ENCODE measurements at places on chromosomes 1 and 21.

GRCh38 chr1:151547119-151547899, 7.2 kb downstream of the TUFT1 start:
- no peak for DNase-seq

DNA sequence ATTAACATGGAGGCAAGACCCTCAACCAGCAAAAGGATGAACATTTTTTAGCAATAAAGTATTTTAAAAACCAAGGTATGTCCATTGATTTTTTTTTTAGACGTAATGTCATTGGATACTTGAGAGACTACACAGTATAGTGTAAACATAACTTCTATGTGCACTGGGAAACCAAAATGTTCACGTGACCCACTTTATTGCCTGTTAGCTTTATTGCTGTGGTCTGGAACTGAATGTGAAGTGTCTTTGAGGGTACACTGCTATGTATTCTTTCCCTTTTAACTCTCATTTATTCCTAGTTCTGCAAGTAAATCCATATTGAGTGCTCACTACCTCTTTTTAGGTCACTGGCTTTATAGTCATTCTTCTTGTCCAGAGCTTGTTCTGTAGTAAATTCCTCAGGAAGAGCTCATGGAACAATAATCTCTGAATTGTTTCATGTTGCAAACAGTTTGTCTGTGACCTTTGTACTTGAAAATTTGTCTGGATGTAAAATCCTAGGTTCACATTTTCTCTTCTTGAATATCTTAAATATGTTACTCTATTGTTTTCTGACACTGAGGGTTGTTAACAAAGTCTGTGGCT, 20.6 kb downstream of the ABCD3 start:
- DNase-seq: no peak

- no peak for DNase-seq
Measured at GRCh38 chr1:55463814-55464475, 248.8 kb upstream of the USP24 start.

DNA sequence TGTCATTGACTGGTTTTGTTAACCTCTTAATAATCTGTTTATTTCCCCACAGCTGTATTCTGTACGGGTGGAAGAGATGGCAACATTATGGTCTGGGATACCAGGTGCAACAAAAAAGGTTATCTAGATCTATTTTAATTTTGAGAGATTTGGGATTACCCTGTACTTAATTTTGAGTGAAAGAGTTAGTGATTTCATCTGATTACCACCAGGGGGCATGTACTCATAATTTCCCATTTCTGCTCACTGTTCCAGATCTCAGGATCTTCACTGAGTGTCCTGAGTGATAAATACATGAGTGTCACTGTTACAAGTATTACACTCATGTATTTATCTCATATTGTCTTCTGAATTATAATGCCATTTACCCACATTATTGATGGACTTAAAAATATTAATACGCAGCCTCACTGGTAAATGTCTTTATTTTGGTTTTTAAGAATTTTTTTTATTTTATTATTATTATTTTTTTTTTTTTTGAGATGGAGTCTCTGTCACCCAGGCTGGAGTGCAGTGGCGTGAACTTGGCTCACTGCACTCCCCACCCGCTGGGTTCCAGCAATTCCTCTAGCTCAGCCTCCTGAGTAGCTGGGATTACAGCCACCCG, 27.4 kb downstream of the DTL start:
- DNase-seq: peak; percentile 26

DNA sequence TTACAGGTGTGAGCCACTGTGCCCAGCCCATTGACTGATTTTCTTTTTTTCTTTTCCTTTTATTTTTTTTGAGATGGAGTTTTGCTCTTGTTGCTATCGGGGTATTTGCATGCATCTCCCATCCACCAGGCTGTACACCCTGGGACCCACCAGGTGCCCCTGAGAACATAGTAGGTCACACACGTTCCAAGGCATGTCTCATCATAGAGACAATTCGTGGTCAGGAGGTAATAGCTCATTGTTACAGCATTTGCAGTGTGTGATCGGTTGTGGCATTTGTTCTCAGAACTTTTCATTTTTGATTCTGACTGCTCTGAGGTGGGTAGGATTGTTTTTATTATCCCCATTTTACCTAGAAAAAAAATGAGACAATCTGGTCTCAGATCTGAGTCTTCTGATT, 29.6 kb downstream of the BCL9 start:
- no peak for DNase-seq

DNA sequence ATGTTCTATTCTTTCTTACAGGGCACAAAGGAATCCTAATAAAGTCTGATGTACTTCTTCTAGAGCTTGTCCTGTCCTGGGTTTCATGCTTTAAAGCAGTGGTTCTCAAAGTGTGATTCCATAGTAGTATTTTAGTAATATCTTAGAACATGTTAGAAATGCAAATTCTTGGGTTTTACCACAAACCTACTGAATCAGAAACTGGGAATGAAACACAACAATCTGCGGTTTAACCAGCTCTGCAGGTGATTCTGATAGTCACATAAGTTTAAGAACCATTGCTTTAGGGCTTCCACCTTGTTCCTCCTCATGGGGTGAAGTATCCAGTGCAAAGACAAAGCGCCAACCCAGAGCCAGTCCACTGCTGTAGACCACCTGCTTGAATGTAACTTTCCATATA, 41.1 kb downstream of the NGF start:
- DNase-seq: no peak

DNA sequence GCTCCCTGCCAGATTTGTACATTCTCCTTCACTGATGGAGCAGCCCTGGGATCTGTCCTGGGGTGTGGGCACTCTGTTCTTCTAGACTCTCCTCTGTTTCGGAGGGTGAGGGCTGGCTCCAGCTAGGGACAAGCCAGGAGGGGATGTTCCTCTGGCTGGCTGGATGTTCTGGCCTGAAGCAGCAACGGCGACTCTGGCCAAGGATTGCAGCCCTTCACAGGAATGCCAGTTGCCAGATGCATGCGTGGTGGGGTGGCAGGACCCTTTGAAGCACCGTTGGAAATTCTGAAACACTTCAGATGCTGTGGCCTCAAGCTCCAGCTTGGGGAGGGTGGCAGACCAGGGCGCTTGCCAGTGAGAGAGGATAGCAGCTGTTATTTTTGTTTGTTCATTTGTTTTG, 210.9 kb downstream of the TRABD2B start:
- no peak for DNase-seq

- DNase-seq: no peak
Measured at GRCh38 chr1:162135271-162135775, 65.8 kb downstream of the NOS1AP start.

- no peak for DNase-seq
Measured at GRCh38 chr1:21537932-21538630, 28.9 kb downstream of the ALPL start.

- DNase-seq: no peak
Measured at GRCh38 chr1:23793861-23794731, 3.2 kb downstream of the LYPLA2 start.

GRCh38 chr1:174550296-174550695, 102.5 kb downstream of the GPR52 start:
- DNase-seq: no peak

DNA sequence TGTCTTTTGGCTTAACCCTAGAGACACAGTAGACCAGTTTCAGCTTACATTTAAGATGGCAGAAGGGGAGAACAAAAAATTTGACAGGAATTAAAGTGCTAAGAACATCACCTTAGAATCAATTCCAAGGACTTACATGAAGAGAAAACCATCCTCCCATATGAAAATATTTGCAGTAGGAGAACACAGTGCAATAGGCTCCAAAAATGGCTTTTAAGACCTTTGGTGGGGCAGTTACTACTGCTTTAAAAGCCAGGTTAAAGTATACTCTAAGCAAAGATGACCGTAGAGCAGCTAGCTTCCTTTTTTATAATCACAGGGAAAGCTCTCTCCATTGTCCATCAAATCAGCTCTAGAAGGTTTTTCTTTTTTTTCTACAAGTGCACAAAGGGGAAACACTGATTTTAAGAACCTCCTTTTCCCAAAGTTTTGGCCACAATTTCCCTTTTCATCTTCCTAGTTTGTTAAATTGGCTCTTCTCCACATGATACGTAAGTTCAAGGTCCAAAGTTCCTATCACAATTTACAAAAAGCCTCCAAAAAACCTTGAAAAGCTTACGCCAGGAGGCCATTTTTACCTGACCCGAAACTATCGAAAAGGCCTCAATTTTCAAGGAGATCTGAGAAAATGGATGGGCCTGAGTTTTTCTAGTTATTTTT, 3.3 kb downstream of the TXNIP start:
- no peak for DNase-seq

- DNase-seq: no peak
Measured at GRCh38 chr1:166933633-166934032, 41.7 kb downstream of the ILDR2 start.

- no peak for DNase-seq
Measured at GRCh38 chr1:15577691-15578090, 7.2 kb downstream of the AGMAT start.

GRCh38 chr1:8213136-8213535, 104.8 kb upstream of the SLC45A1 start:
- no peak for DNase-seq

- DNase-seq: no peak
Measured at GRCh38 chr1:181075766-181076350, 12.6 kb upstream of the IER5 start.

- DNase-seq: no peak
Measured at GRCh38 chr21:41582866-41583265, 74.9 kb upstream of the TMPRSS2 start.

Data from memory B cell (primary cell).